ENCODE measurements at places on chromosomes 5 and 9. TPM values are rescaled to one million over a fixed set of nuclear protein-coding genes. Genes with fewer than 3 reads are reported as not detected.

AIF1L gene
- 0.37 TPM for total RNA-seq

SPINK6 gene
- total RNA-seq: not detected

PTGER4 gene
- total RNA-seq: 4.8 TPM

PCDHA7 gene
- 0.37 TPM for total RNA-seq

SPATA31A3 gene
- not detected for total RNA-seq

EPB41L4B gene
- total RNA-seq: under 0.01 TPM

GPR150 gene
- total RNA-seq: 0.20 TPM

SLC46A2 gene
- not detected for total RNA-seq

BHMT gene
- not detected for total RNA-seq

SPINK4 gene
- not detected for total RNA-seq

INSL4 gene
- not detected for total RNA-seq

GRIN1 gene
- not detected for total RNA-seq

BRD9 gene
- 31.2 TPM for total RNA-seq

FREM1 gene
- total RNA-seq: 0.37 TPM

CDK9 gene
- total RNA-seq: 43.0 TPM

TMEM252 gene
- total RNA-seq: not detected

PCDHGA11 gene
- 11.8 TPM for total RNA-seq

TICAM2 gene
- 6.2 TPM for total RNA-seq

LHX3 gene
- total RNA-seq: not detected

HBEGF gene
- total RNA-seq: 0.73 TPM

GMCL2 gene
- total RNA-seq: not detected

TTC23L gene
- total RNA-seq: not detected

DNAI1 gene
- total RNA-seq: 0.20 TPM

TTC39B gene
- total RNA-seq: 8.2 TPM

TSSK1B gene
- 0.20 TPM for total RNA-seq

PPIP5K2 gene
- 57.7 TPM for total RNA-seq

Measured in subcutaneous preadipocyte (primary cell).